Stimulated activated CD4-positive, alpha-beta T cell treated with anti-CD3 and anti-CD28 coated beads, Interleukin-4, amount 100 ng/mL, for 48 hours (primary cell): ENCODE measurements at places on chromosomes 7 and 10.

DNA sequence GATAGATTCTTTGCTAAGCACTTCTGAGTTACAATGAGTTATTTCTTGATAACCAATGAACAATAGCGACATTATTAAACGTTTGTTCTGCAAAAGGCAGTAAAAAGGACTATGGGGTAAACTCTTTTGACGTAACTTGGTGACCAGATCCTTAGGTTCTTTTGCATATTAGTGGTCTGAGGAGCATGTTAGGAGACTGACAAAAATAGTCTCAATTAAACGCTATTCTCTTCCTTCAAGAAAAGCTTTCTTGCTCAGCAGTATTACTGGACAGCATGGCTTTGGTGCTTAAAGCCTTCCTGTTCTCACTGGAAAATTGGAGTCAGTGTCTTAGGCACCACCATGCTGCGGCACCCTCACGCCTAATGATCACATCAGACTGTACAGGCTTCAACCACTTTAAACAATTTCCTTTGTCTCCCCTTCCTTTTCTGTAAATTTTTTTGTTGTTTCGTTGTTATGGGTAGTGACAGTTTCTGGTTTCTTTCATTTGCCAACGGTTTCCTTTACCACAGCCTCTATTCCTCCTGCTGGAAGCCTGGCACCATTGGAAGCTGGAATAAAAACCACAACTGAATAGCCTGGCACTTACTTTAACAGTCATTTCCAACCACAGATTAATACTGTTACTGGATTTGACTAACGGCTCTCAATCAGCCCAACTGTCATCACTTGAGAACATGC, 49.2 kb upstream of the FAM133B start:
- no peak for DNase-seq

- no peak for DNase-seq
Measured at GRCh38 chr10:17250736-17251135, 22.7 kb downstream of the VIM start.

- DNase-seq: no peak
Measured at GRCh38 chr7:123719197-123719721, 29.5 kb downstream of the WASL start.

- DNase-seq: no peak
Measured at GRCh38 chr7:92657391-92657790, 67.2 kb upstream of the FAM133B start.

- DNase-seq: no peak
Measured at GRCh38 chr7:4727914-4728705, 46.0 kb downstream of the FOXK1 start.

- DNase-seq: no peak
Measured at GRCh38 chr10:67923551-67923950, 39.1 kb downstream of the SIRT1 start.

DNA sequence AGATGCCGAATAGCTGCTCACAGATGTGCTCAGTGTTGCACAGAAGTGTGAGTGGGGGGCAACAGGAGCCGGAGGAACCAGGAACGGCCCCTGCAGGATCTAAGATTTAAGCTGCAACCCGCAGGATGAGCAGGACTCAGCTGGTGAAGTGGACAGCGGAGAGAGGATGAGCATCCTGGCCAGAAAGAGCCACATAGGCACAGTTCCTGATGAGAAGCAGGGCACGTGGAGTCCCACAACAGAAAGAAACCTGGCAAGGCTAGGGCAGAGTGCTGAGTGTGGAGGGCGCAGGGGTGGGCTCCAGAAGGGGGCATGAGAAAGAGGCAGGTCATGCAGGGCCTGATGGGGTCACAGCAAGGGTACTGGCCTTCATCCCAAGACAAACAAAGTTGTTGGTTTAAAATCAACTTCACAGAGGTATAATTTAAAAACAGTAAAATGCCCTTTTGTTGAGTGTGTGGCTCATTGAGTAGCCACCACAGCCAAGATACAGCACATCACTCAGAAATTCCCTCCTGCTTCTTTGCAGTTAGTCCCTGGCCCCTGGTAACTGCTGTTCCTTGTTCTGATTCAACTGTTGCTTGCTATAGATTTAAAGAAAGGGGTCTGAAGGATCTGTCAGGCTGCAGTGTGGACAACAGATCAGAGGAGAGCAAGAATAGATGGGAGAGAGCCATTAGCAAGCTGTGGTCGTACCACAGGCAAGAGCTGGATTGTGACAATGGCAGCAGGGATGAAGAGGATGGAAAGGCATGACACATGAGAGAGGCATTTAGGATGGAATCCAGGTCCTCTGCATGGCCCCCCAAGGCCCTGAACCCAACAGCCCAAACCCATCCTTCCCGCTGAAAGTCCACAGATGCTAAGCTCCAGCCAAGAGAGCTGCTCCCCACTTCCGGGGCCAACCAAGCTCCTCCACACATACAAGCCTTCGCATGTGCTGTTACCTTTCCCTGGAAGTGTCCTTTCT, 53.1 kb upstream of the OSBPL3 start:
- no peak for DNase-seq

GRCh38 chr7:137003566-137003965, 135.1 kb downstream of the CHRM2 start:
- DNase-seq: no peak

GRCh38 chr7:64686493-64687184, 20.7 kb downstream of the ZNF107 start:
- DNase-seq: no peak

GRCh38 chr7:106424476-106425016, 139.8 kb upstream of the NAMPT start:
- DNase-seq: no peak
